ENCODE measurements at places on chromosomes 4 and X. TPM values are rescaled to one million over a fixed set of nuclear protein-coding genes. Genes with fewer than 3 reads are reported as not detected.

The CDKL2 gene
- total RNA-seq, result 2.9 TPM

The MAGEB2 gene
- total RNA-seq, result 0.78 TPM

The RP2 gene
- 53.9 TPM for total RNA-seq

The GRIA3 gene
- 0.36 TPM for total RNA-seq

The CYLC1 gene
- total RNA-seq, result not detected

The MAGEB10 gene
- total RNA-seq, result not detected

The SPANXA1 gene
- 69.2 TPM for total RNA-seq

The GPM6B gene
- total RNA-seq, result 1.8 TPM

The PDE6B gene
- not detected for total RNA-seq

Measured in RPMI7951 (cell line).